Cortex of kidney (tissue), 1 donor: ENCODE measurements at places on chromosomes 3 and 15.

GRCh38 chr3:117306299-117306698 is 596.7 kb downstream of the TUSC7 start:
- DNase-seq = no peak

GRCh38 chr3:42148982-42149432 is 57.9 kb downstream of the TRAK1 start:
- DNase-seq = no peak

- DNase-seq = no peak
Measured at GRCh38 chr15:41575282-41575681, 16.3 kb downstream of the TYRO3 start.

GRCh38 chr15:22973286-22973685 is 6.9 kb downstream of the CYFIP1 start:
- DNase-seq = no peak

GRCh38 chr15:34252545-34252944 is 27.7 kb downstream of the EMC4 start:
- no peak for DNase-seq

GRCh38 chr3:133693821-133694220 is 32.1 kb upstream of the TOPBP1 start:
- DNase-seq = no peak

GRCh38 chr3:39260957-39261356 is 18.9 kb downstream of the CX3CR1 start:
- DNase-seq = no peak

DNA sequence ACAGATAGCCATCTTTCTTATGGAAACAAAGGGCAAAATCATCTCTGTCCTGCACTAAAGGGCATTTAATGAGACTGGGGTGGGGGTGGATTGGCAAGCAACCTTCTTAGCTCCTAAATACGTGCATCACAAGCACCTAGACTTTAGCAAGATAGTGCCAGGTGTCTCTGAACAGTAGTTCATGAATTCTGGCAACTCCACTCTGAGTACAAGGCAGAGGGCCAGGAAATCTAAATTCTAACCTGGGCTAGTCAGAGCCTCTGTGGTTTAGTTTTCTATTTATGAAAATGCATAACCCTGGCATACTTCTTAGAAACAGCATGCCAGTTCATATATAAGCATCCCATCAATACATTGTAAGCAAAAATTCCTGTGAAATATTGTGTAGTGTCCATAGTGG is 788.5 kb downstream of the MCTP2 start:
- DNase-seq = no peak

- no peak for DNase-seq
Measured at GRCh38 chr15:32851572-32851971, 133.8 kb downstream of the GREM1 start.

DNA sequence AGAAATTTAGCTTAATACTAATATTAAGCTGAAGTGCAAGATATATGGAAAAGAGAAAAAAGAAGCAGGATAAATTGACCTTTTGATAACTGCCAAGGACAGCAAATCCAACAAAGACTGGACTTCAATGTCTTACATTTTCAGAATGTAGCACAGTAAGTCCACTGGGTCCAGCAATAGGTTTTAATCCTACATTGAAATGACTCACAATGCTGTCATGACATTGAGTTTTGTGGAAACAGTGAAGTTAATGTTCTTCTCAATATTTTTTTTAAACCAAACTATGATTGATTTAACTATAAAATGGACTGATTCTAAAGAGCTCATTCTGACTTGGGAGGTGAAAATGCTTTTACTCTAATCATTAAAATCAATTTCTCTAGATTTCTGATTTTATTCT is 166.6 kb upstream of the ZNF717 start:
- no peak for DNase-seq

DNA sequence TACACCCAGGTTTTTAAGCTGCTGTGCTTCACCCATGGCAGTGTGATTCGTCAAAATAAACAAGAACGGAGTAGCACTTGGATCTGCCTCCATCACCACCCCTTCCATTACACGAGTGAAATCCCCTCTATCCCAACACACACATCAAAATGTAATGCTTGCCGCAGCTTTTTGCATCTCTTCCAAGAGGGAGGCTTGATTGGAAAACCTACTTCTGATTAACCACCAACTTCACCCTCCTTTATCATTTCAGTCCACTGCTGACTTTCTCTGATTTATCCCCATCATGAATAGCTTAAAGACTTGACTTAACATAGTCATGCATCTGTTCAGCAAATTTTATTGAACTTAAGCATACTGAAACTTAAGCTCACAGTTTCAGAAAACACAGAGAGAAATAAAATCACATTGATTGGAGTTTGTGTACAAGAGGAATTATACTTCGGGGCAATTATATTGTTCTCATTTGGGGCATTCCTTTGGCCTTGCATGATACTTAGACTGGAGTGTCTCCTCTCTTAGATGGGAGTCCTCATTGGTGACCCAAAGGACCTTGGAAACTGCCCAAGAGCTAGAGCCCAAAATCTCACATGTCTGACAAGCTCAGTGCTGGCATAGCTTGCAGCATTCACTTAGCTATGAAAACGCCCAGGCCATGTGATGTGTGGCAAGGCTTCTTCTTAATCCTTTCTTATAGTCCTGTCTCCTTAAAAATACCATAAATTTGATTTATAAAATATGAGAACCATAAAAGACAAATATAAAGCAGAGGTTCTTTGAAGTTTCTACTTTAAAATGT is 124.3 kb upstream of the UMPS start:
- no peak for DNase-seq

DNA sequence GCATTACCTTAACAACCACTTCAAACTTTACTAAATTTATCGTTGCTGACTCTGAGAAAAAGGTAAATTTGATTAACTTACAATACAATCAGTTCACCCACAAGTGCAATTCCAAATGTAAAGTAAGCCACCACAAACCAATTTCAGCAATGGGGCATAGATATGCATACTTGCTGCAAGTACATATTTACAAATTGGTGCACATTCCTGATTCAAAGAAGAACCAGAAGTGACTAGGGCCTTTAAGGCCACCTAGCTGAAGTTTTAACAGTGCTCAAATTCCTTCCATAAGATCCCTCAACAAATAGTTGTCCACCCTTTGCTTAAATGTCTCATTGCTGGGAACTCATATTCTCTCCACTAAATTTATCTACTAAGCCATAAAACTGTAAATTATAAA is 67.2 kb downstream of the INO80 start:
- no peak for DNase-seq

GRCh38 chr3:196947136-196947859 is 5.0 kb upstream of the NCBP2 start:
- no peak for DNase-seq

GRCh38 chr15:31175484-31175883 is 74.0 kb upstream of the TRPM1 start:
- DNase-seq = no peak

- DNase-seq = no peak
Measured at GRCh38 chr15:63258658-63259057, 18.7 kb upstream of the APH1B start.

DNA sequence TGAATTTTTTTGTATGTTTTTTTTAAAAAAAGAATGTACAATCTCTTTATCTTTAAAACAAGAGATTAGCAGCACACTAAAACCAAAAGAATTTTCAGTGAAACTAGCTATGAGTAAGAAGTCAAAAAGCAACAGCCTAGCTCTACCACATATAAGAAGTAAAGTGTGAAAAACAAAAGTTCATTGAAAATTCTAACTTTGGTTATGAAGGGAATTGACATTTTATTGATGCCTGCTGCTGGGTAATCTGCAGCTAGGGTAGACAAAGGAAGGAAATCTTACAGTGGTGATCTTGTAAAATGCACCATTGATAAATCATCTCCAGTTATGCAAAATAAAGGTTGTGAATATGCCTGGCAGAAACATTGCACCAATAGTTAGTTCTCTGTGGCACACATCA is 37.8 kb upstream of the FOXB1 start:
- no peak for DNase-seq

GRCh38 chr3:99287876-99288275 is 350.5 kb upstream of the COL8A1 start:
- no peak for DNase-seq

GRCh38 chr3:190301591-190301990 is 20.7 kb downstream of the CLDN1 start:
- no peak for DNase-seq

GRCh38 chr3:114714237-114714636 is 420.4 kb downstream of the TIGIT start:
- no peak for DNase-seq

DNA sequence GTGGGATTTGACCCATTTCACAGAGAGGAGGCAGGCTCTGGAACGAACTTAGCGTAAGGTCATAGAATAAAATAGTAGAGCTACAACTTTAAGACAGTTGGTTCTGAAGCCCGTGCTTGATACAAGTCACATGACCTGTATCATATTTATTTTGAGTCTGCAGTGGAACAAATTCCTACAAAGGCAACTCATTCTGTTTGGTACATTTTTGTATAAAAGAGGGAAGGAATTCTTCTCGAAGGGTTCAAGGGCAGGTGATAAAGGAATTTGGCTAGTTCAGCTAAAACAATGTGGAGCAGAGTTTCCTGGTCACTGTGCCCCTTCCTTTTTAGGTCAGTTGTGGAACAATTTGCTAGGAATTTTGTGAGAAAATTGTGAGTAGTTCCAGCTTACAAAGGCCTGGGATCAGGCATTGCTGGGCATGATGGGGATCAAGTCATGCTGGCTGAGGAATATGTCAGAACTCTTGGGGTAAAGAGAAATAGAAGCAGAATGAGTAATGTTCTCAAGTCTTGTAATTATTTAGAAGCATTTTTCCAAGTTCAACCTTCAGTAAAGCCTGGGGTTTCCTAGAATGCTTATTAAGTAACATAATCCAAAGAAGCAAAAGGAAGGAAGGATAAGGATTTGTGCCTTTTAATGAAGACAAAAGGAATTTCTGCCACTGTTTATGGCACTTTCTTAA is 19.1 kb downstream of the USP3 start:
- no peak for DNase-seq

DNA sequence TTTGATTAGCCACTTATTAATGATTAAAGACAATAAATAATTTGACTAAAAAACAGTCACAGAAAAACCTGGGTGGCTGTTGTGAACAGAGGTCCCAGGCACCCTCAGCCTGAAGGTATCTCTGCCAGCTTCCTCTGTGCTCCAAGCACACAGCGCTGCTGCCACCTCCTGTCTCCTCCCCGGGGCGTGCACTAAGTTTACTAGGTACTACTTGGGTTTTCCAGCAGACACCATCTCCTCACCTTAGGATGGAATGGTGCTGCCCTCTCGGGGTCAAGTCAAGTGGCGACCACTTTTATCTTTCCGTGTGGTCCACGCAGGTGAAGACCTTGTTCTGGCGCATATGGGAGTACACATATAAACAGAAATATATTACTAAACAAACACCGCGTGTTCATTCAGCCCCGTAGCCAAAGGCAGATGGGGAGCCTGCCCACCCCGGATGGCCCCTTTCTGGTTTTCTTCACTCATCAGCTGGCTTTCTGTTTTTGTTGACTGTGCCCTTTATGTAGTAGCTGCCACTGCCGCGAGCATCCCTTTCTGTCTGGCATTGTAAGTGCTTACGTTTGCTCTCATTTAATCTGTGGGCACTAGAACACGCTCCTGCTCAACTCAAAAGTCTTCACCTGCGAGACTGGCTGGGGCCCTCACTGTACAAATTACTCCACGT is 128.0 kb downstream of the LRIG1 start:
- DNase-seq = no peak

DNA sequence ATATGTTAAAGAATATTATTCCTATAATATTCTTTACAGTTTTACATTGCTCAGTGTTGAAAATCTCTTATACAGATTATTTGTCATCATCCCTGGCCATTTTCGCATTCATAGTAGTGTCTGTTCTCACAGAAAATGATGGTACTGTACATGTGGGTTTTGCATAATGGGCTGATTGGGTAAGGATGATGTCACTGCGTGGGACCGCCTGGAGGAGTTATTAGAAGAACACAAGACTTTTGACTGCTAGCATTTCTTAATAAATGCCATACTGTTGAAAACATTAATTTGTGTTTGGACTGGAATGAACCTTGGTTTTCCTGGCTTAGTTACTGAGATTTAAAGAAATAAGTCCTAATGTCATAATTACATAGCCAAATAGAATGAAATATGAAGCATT is 20.3 kb downstream of the LRCH3 start:
- DNase-seq = no peak

DNA sequence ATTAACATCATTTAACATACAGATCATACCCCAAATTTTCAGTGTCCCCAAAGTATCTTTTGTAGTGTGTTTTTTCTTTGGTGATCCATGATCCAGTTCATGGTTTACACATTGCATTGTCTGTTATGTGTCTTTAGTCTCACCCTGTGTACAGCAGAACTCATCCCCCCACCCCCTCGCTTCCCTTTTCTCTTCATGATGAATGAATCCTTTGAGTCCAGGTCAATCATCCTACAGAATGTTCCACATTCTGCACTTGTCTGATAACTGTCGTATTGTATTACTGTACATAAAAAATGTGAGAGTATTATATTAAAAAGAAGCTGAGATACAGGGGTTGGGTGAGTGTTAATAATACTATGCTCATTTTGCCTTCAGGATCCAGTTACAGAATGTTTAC is 14.6 kb upstream of the NIT2 start:
- DNase-seq = no peak

GRCh38 chr3:126356373-126357264 is 589 bp downstream of the KLF15 start:
- no peak for DNase-seq

DNA sequence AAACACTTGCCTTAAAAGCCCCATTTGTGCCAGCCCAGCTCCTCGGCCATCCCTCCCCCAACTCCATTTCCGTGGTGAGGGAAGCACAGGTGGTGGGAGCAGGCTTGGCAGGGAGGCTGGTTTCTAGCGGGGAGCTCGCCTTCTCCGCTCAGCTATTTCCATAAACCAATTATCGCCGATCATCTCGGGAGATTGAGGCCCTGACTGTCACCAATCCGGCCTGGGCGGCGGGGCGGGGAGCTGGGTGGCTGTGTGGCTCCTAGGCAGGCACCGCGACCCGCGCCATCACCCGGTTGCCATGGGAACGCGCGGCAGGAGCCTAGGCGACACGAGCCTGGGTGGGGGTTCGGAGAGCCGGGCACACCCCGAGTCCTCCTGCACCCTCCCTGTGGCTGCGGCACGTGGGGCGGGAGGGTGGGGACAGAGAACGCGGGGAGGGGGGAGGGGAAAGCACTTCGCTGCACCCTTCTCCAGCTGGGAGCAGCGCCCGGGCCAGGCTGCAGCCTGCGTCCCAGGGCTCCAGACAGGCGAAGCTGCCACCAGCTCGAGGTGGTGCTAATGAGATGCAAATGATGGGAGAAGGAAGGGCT is 9.3 kb downstream of the CCDC33 start:
- no peak for DNase-seq

- DNase-seq = no peak
Measured at GRCh38 chr3:115279939-115280338, 132.9 kb upstream of the ZBTB20 start.

DNA sequence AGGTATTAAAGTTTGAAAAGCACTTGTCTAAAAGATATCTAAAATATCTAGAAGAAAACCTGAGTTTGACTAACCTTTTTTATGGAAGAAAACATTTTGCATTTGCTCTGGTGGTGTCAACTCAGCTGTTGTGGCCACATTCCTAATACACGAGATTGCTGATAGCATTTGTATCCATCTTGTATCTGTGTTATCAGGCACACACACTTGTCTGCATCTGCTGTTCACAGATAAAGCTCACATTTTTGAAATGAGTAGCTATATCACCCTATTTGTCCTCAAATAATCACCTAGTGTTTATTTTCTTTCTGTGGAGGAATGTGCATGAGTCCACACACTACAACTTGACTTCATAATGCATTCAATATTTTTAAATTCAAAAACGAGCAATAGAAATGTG is 632.3 kb upstream of the NR2F2 start:
- no peak for DNase-seq
